ENCODE measurements at places on chromosomes 3 and 15.

DNA sequence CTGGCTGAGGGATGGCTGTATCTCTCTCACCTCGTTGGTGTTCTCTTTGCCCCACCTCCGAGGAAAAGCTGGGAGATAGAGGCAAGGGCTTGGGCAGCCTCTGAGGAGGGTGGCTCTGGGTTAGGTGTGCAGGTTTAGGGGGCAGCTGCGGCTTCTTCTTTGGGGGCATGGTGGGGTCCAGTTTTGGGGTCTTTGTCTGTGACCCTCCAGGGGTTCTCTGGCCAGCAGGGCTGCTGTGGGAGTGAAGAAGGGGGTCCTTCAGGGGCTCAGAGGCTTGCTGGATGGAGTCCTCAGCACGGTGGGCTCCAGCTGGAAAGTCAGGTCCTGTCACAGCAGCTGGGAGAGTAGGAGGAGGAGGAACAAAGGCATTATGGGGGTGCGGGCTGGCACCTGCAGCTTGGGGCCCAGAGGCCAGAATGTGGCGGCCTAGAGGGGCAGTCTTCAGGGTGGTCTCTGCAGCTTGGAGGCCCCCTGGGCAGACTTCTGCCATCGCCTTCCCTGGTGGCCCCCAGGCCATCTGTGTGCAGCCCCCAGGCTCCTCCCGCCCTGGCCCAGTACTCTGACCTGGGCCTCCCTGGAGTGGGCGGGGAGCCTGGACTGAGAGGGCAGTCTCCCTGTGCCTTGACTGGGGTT is 7.0 kb downstream of the XIRP1 start:
- DNase-seq, result no peak

- no peak for DNase-seq
These were observed 2.3 kb upstream of the ANKRD63 start for GRCh38 chr15:40285151-40285550.

GRCh38 chr3:126345641-126346460 is 11.4 kb downstream of the KLF15 start:
- DNase-seq, result peak; percentile 48

- DNase-seq, result no peak
These were observed 249.3 kb upstream of the TGFBR2 start for GRCh38 chr3:30356866-30357753.

DNA sequence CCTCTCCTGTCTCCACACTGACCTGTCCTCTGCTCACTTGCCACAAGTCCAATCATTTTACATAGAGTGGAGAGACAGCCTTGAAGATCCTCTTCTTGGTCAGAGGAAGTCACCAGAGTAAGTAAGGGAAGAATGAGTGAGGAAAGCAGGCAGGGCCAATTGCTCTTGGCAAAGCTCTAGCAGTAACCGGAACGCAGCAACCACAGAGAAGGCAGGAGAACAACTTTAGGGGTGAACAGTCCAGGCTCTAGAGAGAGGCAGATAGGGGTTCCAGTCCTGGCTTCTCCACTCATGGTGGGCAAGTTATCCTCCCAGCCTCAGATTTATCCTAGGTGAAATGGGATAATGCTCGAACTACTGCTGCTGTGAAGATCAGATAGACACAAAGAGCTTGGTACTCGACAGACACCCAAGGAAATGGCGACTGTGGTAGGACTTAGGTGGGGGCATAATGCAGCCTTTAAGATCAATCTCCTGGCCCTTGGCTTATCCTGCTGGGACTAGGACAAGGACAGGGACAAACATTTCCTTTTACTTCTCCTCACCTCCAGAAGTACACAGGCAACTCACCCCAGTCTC is 1.2 kb upstream of the ADAMTSL3 start:
- no peak for DNase-seq

- DNase-seq, result no peak
These were observed 85.7 kb upstream of the TGFBR2 start for GRCh38 chr3:30520699-30521098.

- no peak for DNase-seq
These were observed 292.4 kb downstream of the PDCD6IP start for GRCh38 chr3:34090876-34091275.

GRCh38 chr3:69130689-69131088 is 8.3 kb upstream of the LMOD3 start:
- DNase-seq, result no peak

DNA sequence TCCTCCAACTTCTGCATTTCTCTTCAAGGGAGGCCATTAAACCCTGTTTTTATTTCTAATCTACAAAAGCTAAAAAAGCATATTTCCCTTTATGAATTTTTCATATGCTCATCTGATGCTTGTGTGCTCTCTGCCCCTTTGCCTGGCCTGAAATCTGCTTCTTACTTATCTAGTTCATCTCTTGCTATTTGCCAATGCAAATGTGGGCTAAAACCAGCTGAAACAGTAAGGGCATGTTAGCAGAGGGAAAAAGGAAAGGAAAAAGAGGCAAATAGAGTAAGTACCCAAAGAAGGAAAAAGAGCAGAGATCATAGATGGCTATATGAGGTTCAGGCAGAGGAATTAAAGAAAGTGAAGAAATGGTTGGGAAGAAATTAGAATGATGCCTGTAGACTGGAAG is 185.2 kb downstream of the CNTN4 start:
- DNase-seq, result no peak

GRCh38 chr3:166291186-166291955 is 454.1 kb upstream of the BCHE start:
- no peak for DNase-seq

- no peak for DNase-seq
These were observed 62.8 kb downstream of the CRYBG3 start for GRCh38 chr3:97884586-97885123.

DNA sequence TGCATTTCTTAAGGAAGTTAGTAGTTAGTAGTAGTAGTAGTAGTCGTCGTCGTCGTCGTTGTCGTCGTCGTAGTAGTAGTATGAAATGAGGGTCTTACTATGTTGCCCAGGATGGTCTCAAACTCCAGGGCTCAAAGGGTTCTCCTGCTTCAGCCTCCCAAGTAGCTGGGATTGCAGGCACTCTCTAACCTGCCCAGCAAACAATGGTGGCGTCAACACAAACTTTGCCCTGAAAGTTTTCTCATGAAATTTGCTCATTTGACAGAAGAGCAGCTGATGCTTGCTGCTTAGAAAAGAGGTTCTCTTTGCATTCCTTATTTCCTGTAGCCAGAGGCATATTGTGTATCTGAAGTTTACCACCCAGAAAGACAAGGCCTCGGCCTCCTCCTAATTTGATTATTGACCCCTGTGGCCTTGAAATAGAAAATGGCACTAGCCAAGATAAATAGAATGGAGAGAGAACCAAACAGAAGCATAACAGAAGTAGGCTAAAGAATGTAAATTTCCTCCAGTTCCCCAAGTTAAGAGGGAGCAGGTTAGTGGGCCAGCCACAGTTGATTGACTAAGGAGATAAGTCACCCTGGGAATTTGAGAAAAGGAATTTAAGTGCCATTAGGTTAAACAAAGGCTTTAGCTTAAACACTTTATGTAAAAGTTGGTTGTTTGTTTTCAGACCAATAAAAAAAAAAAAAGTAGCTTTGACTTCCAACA is 166.2 kb upstream of the ROBO2 start:
- no peak for DNase-seq

DNA sequence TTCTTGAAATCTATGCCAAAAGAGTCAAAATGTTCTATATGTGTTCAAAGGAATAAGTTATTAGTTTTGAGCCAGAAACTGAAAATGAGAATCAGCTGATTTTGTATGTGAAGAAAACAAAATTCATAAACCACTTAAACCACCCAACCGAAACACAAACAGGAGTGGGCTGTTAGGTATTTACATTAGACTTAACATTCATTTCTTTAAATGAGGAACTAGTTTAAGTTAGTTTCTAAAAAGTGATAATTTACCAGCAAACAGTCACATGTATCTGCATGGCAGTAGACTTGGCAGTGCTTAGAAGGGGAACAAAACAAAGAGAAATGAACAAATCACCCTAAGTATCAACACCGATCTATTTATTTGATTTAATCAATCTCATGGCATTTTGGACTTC is 128.0 kb downstream of the GMNC start:
- no peak for DNase-seq

GRCh38 chr3:196336319-196337145 is 1.7 kb downstream of the TM4SF19 start:
- no peak for DNase-seq

GRCh38 chr3:60303160-60303559 is 948.1 kb downstream of the FHIT start:
- no peak for DNase-seq

DNA sequence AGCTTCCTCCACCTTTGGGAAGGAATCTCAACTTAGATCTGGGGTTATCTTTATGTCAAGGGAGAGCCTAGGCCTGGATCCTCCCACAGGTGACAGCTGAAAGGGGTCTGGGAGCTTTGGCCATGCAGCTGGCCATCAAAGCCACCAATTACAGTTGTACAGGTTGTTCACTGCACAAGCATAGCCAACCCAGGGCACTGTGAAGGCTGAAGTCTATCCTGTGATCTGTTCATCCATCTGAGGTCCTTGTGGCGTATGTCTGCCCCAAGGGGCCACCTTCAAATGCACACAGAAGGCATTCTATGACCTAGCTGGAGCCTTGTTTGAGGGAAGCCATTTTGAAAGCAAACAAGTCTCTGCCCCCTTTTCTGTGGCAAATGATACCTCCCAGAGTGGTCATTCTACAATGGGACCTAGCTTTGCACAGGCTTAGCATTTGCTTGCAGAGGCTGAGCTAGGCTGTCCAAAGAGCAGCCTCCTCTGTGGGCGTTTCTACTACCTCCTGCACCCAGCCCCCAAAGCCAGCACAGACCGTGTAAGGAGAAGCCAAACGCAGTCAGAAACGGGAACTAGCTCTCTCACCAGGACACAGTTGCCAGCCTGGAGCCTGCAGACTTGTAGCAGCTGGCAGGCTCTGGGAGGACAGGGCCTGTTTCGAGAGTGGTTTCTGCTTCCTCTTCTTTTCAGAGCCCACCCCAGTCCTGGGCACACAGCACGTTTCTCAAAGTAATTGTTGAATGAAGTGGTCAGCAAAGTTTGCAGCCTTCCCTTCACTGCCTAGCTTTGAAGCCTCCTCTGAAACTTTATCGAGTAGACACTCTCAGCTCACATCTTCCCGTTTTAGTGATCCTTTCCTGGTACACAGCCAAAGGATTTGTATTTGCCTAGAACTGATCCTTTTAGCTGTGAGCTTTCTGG is 157.3 kb upstream of the SMAD3 start:
- DNase-seq, result no peak

DNA sequence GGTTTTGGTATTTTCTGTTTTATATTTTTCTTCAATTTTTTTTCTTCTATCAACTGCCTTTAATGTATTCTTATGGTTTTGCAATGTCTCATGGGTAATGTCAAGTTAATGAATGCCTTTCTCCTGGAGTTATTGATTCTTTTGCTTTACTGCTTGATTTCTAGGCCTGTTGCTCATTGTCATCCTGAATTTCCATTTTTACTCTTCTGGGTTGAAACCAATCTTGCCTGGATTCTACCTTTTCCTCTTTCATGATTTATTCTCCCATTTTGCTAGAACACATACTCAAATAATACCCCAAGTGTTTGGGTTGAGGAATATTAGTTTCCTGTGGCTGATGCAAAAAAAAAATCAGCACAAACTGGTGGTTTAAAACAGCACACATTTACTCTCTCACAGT is 315.2 kb upstream of the PDZRN3 start:
- no peak for DNase-seq

GRCh38 chr15:91268510-91268909 is 168.5 kb downstream of the SV2B start:
- no peak for DNase-seq

GRCh38 chr3:36393563-36393962 is 13.3 kb downstream of the STAC start:
- DNase-seq, result no peak

GRCh38 chr15:76057332-76058000 is 2.3 kb upstream of the TMEM266 start:
- no peak for DNase-seq

DNA sequence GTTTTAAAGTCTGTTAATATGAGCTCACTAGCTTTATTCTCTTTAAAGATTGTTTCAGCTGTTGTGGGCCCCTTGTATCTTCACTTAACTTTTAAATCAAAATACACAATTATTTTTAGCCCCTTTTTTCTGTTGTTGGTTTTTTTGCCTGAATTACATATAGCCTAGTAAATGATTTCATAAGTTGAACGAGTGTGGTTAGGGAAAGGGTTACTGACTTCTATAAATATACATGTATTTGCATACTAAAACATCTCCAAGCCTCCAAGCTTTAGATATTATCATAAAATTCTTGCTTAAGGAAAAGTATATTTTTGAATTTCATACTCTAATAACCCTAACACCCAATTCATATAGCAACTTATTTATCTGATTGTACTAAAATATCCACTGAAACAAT is 73.2 kb upstream of the ARL6 start:
- no peak for DNase-seq

DNA sequence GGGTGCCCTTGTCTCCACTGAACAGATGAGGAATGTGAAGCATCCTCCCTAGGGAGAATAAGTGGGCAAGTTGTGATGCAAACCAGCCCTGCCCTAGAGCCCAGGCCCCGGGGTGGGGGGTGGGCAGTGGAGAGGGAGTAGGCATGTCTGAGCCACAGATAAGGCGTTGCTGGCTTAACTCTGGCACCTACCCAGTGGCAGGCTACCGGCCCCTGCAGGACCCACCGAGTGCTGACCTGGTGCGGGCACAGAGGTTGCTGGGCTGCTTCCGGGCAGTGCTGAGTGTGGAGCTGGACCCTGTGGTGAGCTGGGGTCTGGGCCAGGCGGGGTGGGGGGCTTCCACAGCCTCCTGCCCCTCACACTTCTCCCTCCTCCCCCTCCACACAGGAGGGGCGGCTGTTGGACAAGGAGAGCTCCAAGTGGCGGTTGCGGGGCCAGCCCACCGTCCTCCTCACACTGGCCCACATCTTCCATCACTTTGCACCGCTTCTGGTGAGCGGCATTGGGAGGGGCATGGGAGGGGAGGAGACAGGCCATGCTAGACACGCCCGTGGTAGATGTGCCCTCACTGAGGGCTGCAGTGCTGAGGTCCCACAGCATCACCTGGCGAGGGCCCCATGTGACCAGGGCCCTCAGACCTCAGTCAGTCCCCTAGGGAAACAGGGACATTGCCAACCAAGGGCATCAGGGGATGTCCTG is 10.1 kb downstream of the RNF123 start:
- no peak for DNase-seq

GRCh38 chr3:187975561-187976364 is 178.2 kb upstream of the LPP start:
- no peak for DNase-seq

GRCh38 chr3:23028294-23028693 is 174.8 kb upstream of the UBE2E2 start:
- DNase-seq, result no peak

- no peak for DNase-seq
These were observed 278.2 kb downstream of the CTNNB1 start for GRCh38 chr3:41477399-41478014.

- no peak for DNase-seq
These were observed 74.5 kb upstream of the HERC1 start for GRCh38 chr15:63908281-63908680.
